ENCODE measurements at places on chromosomes 5 and 9.

- DNase-seq: no peak
These were observed 31.3 kb upstream of the SMU1 start for GRCh38 chr9:33107762-33108161.

DNA sequence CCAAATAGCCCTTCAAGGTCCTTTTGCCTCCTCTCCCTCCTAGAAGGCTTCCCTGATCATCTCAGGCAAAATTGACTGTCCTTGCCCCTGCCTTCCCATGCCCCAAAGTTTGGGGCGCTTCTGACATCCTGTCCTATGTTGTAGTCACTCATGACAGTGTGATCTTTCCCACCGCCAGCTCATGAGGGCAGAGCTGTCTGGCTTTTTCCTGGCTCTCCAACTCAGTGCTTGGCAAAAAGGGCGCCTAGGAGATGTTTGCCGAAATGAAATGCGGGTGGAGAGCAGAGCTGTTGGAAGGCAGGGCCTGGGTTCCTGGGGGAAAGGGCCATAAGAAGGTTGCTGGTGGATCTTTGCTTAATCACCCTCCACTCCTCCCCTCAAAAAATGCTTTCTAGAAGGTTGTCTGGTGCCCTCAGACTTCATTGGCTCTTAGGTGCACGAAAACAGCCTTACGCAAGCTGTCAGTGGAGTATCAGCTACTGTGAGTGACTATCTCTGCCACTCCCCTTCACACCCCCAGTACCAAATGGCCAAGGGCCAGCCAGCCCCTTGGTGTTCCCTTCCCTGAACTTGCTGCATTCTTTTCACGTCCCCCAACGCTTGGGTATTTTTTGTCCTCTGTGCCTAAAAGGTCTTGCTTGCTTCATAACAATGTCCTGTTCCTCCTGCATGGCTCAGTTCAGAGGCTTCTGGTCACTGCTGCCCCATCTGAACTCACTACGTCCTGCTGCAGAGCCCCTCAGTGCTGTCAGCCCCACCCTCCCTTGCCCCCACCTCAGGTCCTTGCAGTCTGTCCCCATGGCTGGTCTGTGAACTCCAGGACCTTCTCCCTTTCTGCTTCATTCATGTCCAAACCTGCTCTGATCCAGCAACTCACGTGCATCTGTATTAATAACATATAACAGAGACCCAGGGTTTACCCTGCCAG, 2.6 kb upstream of the SLC25A51 start:
- DNase-seq: no peak

- no peak for DNase-seq
These were observed 302.1 kb downstream of the CSNK1G3 start for GRCh38 chr5:123813937-123814624.

DNA sequence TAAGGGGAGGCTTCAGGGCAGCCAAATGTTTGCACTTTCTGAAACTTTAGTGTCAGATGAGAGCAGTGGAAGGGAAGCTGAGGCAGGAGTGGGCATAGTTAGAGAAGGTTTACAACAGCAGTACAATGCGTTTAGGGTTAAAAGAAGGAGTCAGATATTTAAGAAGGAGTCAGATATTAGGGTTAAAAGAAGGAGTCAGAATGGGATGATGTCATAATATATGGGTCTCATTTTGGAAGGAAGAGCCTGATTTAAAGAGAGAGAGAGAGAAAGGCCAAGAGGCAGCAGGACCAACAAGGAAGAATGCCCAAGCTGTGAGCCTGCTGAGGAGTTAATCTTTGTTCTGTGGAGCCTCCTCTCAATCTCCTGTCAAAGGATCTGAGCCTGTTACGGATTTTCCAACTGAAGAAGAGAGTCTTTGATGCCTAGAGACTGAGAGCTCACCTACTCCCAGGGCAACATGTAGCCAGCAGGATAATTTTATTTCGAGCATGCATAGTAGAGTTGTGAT, 9.5 kb downstream of the ISL1 start:
- no peak for DNase-seq

DNA sequence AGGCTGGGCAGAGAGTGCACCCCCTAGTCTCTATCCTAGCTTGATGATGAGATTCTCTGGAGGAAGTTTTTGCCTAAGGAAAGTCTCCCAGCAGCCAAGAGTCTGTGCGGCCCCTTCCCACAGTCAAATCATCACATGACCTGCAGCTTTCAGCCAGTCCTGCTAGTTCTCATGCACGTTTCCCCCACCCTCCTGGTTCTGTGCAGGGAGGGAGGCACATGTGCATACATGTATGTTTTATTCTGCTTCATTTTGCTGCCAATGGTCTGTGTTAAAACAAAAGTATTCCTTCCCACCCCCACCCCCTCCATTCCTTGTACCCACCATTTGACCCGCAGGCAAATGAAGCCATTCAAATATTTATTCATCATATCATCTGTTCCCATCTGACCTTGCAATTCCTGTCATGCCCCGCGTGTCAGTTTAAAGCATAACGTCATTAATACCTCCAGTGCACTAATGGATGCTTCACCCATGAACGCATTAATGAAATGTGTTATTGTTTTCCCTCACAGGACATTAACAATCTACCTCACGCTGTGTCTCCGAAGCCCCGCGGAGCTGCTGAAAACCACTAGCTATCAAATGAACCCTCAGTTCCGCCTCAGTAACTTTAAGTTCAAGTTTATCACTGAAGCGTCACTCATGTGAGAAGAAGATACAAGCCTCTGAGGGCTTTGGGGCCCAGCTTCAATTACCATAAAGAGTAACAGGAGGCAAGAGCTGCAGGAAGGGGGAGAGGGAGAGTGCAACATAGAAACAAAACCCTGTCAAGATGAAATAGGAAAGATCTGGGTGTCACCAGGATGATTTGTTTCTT, 139.6 kb downstream of the RASEF start:
- DNase-seq: no peak

DNA sequence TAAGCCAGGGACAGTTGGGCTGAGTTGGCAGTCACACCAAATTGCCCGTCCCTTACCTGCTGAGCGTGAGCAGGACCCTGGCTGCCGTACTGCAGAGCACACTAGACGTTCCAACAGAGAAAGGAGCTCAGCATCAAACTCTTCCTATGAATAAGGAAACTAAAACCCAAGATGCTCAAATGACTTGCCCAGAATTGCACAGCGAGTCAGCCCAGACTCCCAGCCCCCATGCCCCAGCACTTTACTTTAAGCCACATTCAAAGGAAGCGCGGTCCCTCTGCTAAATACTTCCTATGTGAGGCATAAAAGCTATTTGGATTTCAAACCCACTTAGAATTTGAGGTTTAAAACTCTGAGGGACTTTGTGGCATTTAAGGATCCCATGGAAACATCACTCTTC, 23.9 kb downstream of the PAX5 start:
- no peak for DNase-seq

GRCh38 chr9:81608289-81608657, 81.1 kb downstream of the TLE1 start:
- no peak for DNase-seq

DNA sequence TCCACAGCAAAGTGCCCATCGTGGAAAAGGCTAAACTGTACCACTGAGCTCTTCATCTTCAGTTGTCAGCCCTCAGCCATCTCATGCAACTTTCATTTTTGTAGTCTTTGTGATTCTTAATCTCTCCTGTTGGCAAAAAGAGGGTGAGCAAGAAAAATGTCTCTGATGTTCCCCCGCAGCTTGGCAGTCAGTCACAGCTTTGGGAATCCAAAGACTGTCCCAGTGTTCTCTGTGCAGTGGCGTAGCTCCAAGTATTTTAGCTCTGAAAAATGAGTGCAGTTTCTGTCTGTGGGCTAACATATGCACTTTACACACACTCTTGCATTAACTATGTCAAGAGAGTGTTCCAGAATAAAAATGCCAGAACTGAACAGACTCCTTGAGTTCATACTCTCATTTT, 372.2 kb downstream of the TMEM232 start:
- no peak for DNase-seq

DNA sequence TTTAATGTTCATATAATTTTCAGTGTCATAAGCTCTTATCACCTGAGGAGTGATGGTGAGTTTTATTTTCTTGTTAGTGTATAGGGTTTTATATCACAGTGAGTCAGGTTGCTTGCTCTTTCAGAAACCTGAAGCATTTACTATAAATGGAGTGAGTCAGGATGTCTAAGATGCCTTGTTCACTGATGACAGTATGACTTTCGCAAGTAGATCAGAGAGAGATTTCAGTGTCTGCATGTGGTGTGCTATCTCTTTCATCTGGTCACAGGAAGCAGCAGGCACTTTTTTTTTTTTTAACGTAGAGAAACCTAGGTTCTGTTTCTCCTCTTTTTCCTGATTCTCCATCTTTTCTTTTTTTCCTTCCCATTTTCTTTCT, 237.1 kb downstream of the DMRTA1 start:
- DNase-seq: no peak

DNA sequence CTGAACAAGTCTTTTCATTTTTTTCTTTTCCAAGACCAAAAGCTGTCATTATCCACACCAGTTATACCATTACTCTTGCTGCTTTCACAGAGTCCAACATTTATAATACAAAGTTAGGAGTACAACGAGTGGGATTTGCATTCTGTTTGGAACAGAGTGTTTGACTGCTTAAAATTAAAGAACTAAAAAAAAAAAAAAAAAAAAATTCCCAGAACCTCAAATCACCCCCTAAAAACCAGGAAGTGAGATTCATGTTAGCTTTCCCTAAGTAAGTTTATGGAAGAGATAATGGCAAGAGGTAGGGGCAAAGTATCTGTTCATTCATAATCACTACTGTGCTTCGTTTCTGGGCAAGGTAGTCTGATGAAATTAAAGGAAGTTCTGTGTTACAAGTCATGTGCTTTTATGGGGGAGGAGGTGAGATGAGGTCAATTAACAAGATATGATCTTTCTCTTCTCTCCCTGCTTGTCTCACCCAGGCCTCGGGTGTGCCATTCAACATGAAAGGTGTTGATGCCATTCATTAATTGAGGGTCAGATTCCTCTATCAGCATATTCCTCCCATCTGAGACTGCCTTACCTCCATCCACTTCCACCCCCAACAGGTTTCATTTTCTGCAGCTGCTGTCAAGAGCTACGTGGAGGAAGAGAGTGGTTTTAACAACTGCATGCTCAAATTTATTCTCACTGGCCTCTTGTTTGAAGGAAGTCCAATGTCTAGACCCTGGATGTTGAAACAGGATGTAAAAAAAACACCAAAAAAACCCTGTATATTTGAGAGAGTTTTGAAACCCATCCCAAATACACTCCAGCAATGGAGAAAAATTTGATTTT, 58.1 kb downstream of the MARCHF3 start:
- no peak for DNase-seq

DNA sequence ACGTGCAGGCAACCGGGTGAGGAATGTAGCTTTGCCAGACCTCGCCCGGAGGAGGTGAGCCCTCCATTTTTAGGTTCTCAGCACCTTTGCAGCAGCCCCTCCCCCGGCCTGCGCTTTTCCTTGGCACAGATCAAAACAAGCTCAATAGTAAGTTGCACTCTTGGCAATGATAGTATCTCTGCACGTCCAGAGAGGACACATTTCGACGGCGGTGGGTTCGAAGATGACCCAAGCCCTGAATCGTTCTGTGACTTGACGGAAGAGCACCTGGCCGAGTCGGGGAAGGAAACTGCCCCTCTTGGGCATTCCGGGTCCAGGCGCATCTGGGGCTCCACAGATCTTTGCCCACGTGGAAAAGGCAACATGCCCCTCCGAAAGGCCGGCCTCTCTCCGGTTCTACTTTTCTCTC, 904 bp downstream of the GDNF start:
- no peak for DNase-seq

- DNase-seq: no peak
These were observed 17.2 kb downstream of the PPARGC1B start for GRCh38 chr5:149747141-149747832.

DNA sequence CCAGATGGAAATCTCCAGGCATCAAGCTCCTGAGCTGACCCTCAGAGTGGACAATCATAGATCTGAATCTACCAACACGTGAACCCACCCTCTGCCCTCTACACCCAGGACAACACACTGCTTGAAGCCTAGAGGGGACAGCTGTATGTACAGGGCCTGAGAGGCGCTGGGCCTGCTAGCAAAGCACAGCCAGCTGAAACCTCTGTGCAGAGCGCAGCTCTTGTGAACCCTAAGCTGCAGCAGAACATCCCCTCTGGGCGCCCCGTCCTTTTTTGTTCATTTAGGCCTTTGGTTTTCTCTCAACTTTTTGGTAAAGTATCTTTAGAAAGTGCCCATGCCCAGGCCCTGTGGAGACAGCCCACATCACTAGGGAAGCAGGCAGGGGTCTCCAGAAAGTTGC, 62.4 kb upstream of the SPTLC1 start:
- no peak for DNase-seq

- no peak for DNase-seq
These were observed 19.0 kb downstream of the DYNC2I2 start for GRCh38 chr9:128637656-128638055.

DNA sequence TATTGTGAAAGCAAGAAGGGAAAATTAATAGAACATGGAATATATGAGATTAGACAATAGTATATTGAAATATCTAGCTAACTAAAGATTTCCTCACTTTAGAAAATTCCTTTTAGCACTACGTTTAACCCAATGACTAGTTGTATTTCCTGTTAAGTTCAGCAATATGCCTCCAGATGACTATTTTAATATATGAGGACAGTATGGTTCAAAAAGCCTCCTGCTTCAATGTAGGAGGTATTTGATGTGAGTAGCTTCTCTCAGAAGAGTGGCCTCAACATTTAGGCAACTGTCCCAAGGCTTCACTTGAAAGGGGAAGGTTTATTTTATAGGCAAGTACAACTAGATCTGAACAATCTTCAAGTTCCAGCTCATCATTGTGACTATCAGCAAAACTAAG, 2.0 kb upstream of the MEF2C start:
- DNase-seq: no peak

- DNase-seq: no peak
These were observed 108.6 kb downstream of the PHF2 start for GRCh38 chr9:93684806-93685543.

DNA sequence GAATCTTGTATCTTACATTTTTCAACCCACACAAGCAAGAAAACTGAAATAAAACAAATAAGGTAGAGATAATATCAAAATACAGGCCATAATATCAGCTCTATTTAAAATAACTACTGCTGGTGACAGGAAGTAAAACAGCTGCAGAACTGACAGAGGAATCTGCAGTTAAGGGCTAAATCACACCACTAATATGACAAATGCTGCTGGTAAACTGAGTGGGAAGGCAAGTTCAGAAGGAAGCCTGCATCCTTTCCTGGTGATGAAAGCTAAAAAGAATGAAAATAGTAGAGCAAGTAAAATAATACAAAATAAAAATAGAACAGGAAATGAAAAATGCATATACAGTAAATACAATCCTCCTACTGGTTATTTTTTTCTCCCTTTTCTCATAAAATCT, 1293.7 kb upstream of the C9orf72 start:
- DNase-seq: no peak
